ENCODE measurements at places on chromosomes 1 and 21. TPM values are rescaled to one million over a fixed set of nuclear protein-coding genes. Genes with fewer than 3 reads are reported as not detected.

The ZNF593OS gene
- 0.60 TPM for polyA plus RNA-seq

- DNase-seq, result peak; percentile 56
Measured at GRCh38 chr1:235417086-235417697, 50.0 kb downstream of the TBCE start.

- DNase-seq, result peak; percentile 23
Measured at GRCh38 chr21:17513214-17514123, 626 bp downstream of the CXADR start.

DNA sequence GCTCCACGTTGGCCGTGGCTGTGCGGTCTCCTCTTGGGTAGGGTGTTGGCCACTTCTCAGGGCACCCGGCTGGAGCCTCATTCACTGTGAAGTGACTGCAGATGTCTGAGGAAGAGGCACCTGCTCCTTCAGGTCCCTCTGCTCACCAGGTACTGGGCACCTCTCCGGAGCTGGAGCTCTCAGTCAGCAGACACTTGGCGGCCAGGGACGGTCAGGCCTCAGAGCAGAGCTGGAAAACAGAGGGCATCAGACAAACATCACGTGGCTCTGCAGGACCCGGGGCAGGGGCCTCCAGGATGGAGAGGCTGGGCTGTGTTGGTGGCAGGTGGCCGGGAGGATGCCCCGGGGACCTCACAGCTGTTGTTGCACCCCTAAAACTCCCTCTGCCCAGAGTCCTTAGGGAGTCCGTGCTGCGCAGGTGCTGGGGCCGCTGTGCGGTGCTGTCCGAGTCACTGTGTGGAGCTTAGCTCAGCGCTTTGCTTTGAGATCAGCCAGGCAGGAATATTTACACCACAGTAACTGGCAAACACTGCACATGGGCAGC lies 59.7 kb downstream of the SLX9 start:
- DNase-seq, result no peak

DNA sequence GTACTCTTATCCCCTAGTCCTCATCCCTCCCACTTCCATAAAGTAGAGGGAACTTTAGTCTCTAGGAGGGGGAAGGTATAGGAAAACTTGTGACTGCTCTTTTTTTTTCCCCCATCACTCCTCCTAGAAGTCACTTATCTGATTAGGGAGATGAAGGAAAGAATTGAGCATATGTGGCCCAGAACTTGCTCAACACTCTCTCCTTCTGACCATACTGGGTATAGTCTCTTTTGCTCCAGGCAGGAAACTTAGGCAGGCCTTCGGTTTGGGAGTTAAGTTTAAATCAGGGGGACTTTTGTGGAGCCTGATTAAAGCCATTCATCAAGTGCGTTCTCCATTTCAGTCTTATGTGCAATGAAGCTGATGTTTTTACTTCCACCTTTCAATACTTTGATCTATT lies 5.8 kb downstream of the UBE2U start:
- DNase-seq, result no peak

DNA sequence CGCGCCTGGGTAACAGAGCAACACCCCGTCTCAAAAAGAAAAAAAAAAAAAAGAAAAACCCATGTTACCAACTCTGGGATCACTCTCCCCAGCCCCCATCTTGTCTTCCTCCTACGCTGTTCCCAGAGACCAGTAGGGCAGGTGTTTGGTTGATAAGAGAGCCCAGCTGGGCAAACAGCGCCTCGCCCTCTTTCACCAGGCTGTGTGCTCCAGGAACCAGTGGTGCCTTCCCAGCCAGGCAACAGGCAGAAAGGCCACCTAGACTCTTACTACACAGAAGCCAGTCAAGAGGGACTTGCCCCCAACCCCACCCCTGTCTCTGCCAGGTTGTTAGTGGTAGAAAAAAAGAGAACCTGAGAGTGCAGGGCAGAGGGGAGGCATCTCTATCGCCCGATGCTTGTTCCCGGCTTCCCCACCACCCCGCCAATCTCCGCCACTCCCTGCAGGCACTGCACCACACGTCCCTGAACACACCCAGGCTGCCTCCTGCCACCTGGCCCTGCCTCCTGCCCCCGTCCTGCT lies 14.0 kb upstream of the CTRC start:
- no peak for DNase-seq

GRCh38 chr1:244012202-244012601 lies 38.9 kb upstream of the ZBTB18 start:
- DNase-seq, result no peak

The CYP4X1 gene
- 13.2 TPM for polyA plus RNA-seq

The CR1 gene
- 21.9 TPM for polyA plus RNA-seq

Data from right renal cortex interstitium (tissue), 3 donors.